Activated CD8-positive, alpha-beta T cell treated with anti-CD3 and anti-CD28 coated beads, Interleukin-2, amount 10 ng/mL, durations not matched to agents 7 days and 5 days (primary cell): ENCODE measurements at places on chromosomes 16 and 17.

- H3K4me1 ChIP-seq = no peaks in the 10 kb centered on the region
- H3K27ac ChIP-seq = no peak overlapping the region
- H3K27me3 ChIP-seq = peaks cover 8% of the 10 kb centered on the region
- no peaks in the 10 kb centered on the region for H3K36me3 ChIP-seq
Measured at GRCh38 chr17:30308406-30308805, 16.7 kb upstream of the BLMH start.

DNA sequence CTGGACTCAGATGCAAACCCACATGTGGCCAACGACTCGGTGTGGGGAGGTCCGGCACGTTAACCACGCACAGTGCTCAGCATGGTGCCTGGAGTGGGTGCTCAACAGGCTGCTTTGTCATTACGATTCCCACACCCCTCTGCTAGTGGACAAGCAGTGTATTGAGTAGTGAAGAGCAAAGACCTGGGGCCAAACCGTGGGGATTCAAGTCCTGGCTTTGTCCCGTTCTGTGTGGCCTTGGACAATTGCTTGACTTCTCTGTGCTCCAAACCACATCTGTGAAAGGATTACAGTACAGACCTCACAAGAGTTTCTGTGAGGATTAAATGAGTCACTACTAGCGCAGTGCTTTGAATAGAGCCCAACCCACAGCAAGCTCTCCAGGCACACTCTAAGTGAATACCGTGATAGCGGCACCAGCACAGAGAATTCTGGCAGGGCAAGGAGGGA lies 33.8 kb downstream of the TRPV2 start:
- peaks cover 46% of the 10 kb centered on the region for H3K36me3 ChIP-seq
- DNase-seq = no peak
- H3K4me1 ChIP-seq = peaks cover 28% of the 10 kb centered on the region

GRCh38 chr16:27455700-27456099 lies 53.7 kb downstream of the IL21R start:
- peaks cover 35% of the 10 kb centered on the region for H3K36me3 ChIP-seq
- no peak for DNase-seq
- no peaks in the 10 kb centered on the region for H3K27me3 ChIP-seq
- peaks cover 56% of the 10 kb centered on the region for H3K4me1 ChIP-seq
- no peak overlapping the region for H3K4me3 ChIP-seq

DNA sequence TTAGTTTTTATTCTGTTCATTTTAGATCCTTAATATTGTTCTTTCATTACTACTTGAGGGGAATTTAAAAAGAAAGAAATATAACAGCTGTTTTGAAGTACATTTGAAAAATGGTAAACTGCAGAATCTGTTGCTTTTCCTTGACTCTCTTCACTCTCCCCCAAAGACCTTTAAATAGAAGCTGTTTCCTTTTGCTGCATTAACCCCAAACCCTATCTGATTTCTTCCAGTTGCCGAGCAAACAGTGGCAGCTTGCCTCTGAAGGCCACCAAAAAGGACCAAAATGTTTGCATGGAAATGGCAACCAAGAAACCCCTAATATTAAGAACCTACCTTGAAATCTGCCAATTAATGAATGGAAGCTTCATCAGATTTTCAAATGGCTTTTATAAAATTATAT lies 37.1 kb downstream of the PRKCA start:
- H3K27me3 ChIP-seq = no peaks in the 10 kb centered on the region
- DNase-seq = no peak
- H3K36me3 ChIP-seq = peaks cover 54% of the 10 kb centered on the region
- peaks cover 60% of the 10 kb centered on the region for H3K4me1 ChIP-seq
- peak overlapping the region; percentile 53 for H3K4me3 ChIP-seq
- H3K27ac ChIP-seq = peak overlapping the region; percentile 66

GRCh38 chr16:19833176-19833575 lies 51.5 kb downstream of the GPRC5B start:
- no peak overlapping the region for H3K27ac ChIP-seq
- H3K36me3 ChIP-seq = no peaks in the 10 kb centered on the region
- DNase-seq = no peak
- H3K4me1 ChIP-seq = no peaks in the 10 kb centered on the region

GRCh38 chr17:35875072-35875799 lies 4.9 kb downstream of the CCL5 start:
- no peaks in the 10 kb centered on the region for H3K27me3 ChIP-seq
- H3K36me3 ChIP-seq = peaks cover 75% of the 10 kb centered on the region
- peak overlapping the region; percentile 88 for H3K27ac ChIP-seq
- peak; percentile 57 for DNase-seq
- peak overlapping the region; percentile 71 for H3K4me3 ChIP-seq

- H3K27ac ChIP-seq = peak overlapping the region; percentile 75
- H3K27me3 ChIP-seq = no peaks in the 10 kb centered on the region
- H3K36me3 ChIP-seq = peaks cover 61% of the 10 kb centered on the region
Measured at GRCh38 chr17:48413613-48414405, 16.2 kb downstream of the SKAP1 start.

DNA sequence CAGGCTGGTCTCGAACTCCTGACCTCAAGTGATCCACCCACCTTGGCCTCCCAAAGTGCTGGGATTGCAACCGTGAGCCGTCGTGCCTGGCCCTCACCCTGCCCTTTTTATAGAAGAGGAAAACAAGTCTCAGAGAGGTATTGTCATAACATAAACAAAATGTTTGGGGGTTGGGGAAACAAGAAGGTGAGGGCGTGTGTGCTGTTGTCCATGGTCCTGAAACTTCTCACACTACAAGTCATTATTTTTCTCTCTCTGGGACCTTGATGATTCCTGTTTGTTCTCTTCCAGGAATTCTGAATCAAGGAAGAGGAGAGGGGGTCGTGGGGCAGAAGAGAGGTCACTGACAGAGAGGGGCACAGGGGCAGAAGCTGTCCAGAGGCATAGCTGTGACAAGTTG lies 160.2 kb upstream of the LHX1 start:
- no peaks in the 10 kb centered on the region for H3K4me1 ChIP-seq
- DNase-seq = no peak
- no peak overlapping the region for H3K27ac ChIP-seq
- no peaks in the 10 kb centered on the region for H3K36me3 ChIP-seq

GRCh38 chr16:67114793-67115192 lies 5.1 kb downstream of the PHAF1 start:
- no peaks in the 10 kb centered on the region for H3K27me3 ChIP-seq
- H3K27ac ChIP-seq = no peak overlapping the region
- peaks cover 22% of the 10 kb centered on the region for H3K4me1 ChIP-seq
- H3K36me3 ChIP-seq = peaks cover 4% of the 10 kb centered on the region
- no peak overlapping the region for H3K4me3 ChIP-seq
- DNase-seq = no peak

- peaks cover 28% of the 10 kb centered on the region for H3K36me3 ChIP-seq
- H3K4me3 ChIP-seq = no peak overlapping the region
- no peak for DNase-seq
- no peaks in the 10 kb centered on the region for H3K27me3 ChIP-seq
Measured at GRCh38 chr16:21166561-21166961, 8.1 kb downstream of the LDAF1 start.

- H3K4me3 ChIP-seq = no peak overlapping the region
- H3K36me3 ChIP-seq = peaks cover 11% of the 10 kb centered on the region
- peaks cover 13% of the 10 kb centered on the region for H3K4me1 ChIP-seq
- no peaks in the 10 kb centered on the region for H3K27me3 ChIP-seq
- DNase-seq = no peak
Measured at GRCh38 chr16:87695534-87695933, 70.3 kb downstream of the KLHDC4 start.

DNA sequence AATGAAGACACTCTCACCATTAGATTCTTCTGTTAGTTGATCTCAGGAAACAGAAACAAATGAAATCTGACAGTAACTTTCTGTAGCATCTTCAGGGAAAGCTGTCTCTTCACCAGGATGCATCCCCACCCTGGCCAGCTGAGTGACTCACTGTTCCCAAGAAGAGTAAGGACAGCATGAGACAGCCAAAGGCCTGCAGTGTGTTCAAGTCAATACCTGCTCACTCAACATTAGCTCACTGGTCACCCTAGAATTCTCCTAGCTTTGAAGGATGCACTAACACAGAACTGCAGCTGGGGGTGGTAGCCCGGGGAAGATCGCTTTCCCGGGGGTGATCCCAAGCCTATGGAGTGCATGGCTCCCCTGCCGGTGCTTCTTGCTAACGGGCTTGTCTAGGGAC lies 28.2 kb upstream of the CLEC18B start:
- H3K36me3 ChIP-seq = peaks cover 47% of the 10 kb centered on the region
- H3K27ac ChIP-seq = no peak overlapping the region
- H3K4me3 ChIP-seq = no peak overlapping the region
- DNase-seq = no peak
- H3K4me1 ChIP-seq = peaks cover 28% of the 10 kb centered on the region
- no peaks in the 10 kb centered on the region for H3K27me3 ChIP-seq

DNA sequence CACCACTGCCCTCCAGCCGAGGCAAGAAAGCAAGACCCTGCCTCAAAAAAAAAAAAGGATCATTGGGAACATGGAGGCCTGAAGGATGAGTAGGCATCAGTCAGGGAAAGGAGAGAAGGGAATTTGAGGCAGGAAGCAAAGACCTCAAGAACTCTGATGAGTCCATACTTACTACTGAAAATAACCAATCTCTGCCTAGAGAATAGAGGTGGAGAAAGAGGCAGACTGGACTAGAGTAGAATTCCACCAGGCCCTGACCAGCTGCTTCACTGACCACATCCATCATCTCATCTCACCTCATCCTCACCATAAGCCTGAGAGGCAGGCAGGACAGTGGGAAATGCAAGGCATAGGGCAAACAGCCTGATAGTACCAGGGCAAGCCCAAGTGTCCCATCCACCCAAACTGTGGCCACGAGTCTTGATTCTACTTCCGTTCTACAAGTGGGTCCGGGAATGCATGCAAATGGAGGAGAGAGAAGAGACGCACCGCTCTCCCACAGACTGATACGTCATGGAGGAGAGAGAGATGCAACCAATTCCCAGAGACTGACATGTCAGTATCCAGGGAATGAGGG lies 17.1 kb downstream of the ANKRD11 start:
- peaks cover 83% of the 10 kb centered on the region for H3K4me1 ChIP-seq
- H3K4me3 ChIP-seq = no peak overlapping the region
- no peaks in the 10 kb centered on the region for H3K27me3 ChIP-seq
- H3K27ac ChIP-seq = peak overlapping the region; percentile 51

- H3K27ac ChIP-seq = no peak overlapping the region
- H3K36me3 ChIP-seq = peaks cover 59% of the 10 kb centered on the region
- H3K4me3 ChIP-seq = no peak overlapping the region
Measured at GRCh38 chr16:74477226-74477625, 55.9 kb upstream of the CLEC18B start.

DNA sequence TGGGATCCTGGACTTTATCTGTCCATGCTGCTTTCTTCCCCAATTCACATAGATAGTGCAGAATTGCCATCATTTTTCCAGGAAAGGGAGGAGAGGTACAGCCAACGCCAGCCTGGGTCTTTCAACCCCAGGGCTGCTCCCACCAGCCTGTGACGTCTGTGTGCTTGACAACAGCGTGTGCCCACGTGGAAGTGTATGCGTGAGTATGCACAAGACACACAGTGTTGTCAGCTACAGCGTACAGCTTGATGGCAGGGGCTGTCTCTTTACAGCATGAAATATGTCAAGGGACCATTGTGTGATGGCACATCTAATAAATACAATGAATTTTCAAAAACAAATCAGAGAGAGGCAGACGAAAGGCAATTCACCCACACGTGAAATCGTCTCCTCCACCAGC lies 62.3 kb downstream of the GSG1L start:
- no peak for DNase-seq
- peaks cover 4% of the 10 kb centered on the region for H3K4me1 ChIP-seq
- peaks cover 3% of the 10 kb centered on the region for H3K36me3 ChIP-seq
- H3K4me3 ChIP-seq = no peak overlapping the region

DNA sequence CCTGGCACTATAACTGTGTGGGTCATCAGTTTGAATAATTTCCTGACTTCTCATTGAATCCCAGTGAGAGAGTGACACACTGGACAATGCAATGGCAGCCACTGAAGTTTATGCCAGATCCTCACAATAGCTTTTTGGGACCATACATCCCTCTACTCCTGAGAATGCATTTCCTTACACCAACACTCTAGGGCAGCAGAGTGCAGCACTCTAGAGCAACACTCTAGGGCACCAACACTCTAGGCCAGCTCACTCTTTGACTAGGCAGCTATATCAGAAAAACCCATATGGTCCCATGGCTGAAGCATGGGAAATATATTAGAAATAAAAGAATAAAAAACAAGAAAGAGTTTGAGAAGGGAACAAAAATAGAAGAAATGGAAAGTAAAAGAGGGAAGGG lies 309.2 kb downstream of the MAP2K6 start:
- H3K4me3 ChIP-seq = no peak overlapping the region
- no peaks in the 10 kb centered on the region for H3K4me1 ChIP-seq
- no peak overlapping the region for H3K27ac ChIP-seq
- DNase-seq = no peak
- H3K36me3 ChIP-seq = no peaks in the 10 kb centered on the region
